ENCODE measurements at places on chromosomes 13 and 19.
A peak's percentile ranks its signal among the peaks of the same experiment; 100 is the strongest.

- DNase-seq: no peak
Observed at GRCh38 chr19:18647807-18648206, 11.0 kb downstream of the KLHL26 start.

- DNase-seq: no peak
Observed at GRCh38 chr13:21511849-21512248, 52.7 kb upstream of the ZDHHC20 start.

- no peak for DNase-seq
Observed at GRCh38 chr13:104014803-104015645, 948.8 kb upstream of the SLC10A2 start.

- no peak for DNase-seq
Observed at GRCh38 chr19:34228762-34229161, 25.6 kb upstream of the GARRE1 start.

DNA sequence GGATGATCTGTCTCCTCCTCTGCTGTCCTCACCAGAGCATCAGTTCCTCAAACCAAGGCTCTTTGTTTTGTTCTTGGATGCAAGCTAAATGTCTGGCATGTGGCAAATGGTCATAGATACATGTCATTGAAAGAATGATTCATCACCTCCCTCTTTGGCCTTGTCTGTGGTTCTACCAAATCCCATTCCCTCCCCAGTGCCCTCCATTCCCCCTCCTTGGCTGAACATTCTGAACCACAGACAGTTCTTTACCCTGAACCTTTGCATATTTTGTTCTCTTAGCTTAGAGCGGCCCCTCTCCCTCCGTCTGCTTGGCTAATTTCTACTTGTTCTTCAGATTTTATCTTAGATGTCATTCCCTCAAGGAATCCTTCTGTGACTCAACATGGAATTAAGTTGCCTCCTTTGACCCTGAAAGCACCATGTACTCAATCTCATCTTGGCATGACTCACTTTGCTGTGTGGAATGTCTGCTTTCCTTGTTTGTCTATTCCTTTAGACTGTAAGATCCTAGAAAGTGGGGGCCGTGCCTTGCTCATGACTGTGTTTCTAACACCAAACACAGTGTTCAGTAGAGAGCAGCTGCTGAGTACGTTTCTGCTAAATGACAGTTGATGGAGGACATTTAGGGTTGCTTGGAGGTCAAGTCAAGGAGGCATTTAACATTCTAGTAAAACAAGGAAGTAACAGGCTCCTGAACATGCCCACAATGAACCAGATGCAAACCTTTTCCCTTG lies 8.1 kb downstream of the ALOX5AP start:
- no peak for DNase-seq

DNA sequence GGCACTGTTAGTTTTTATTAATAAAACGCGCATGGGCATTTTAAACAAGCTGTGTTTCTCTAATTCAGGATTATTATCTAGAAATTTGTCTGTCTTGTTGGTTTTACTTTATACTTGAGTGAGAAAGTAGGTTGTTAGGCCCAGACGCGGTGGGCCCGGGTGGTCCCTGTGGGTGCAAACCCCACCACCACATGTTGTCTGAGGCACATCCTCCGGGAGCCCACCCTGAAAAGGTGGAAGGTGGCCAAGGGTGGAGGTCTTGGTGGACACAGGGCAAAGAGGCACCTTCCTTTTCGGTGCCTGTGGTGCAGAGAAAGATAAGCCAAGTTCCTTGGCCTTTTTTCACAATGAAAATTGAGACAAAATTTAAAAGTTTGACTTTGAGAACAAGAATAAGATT lies 16.6 kb downstream of the ATP4B start:
- DNase-seq: no peak

GRCh38 chr19:45817725-45818301 lies 2.7 kb upstream of the RSPH6A start:
- no peak for DNase-seq

- no peak for DNase-seq
Observed at GRCh38 chr13:100473087-100473486, 115.5 kb downstream of the GGACT start.

GRCh38 chr13:97278435-97279411 lies 56.6 kb downstream of the MBNL2 start:
- no peak for DNase-seq

DNA sequence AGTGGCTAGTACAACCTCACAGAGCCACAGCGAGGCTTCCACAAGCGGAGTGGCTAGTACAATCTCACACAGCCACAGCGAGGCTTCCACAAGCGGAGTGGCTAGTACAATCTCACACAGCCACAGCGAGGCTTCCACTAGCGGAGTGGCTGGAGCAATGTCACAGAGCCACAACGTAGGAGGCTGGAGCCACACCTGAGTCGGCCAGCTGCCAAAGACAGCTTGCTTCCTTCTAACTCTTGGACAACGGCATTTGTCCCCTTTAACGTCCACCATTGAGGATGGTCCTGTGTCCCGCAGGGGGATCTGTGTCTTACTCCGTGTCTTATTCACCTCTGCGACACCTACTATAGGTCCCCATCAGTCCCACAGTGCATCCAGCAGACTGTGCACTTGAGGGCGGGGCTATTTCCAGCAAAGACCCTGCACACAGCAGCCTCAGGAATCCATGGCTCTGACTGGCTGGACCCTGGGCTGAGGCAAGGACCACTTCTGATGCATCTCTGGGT lies 3.7 kb downstream of the ZNF787 start:
- no peak for DNase-seq

GRCh38 chr13:76730220-76730619 lies 156.0 kb downstream of the KCTD12 start:
- DNase-seq: no peak

DNA sequence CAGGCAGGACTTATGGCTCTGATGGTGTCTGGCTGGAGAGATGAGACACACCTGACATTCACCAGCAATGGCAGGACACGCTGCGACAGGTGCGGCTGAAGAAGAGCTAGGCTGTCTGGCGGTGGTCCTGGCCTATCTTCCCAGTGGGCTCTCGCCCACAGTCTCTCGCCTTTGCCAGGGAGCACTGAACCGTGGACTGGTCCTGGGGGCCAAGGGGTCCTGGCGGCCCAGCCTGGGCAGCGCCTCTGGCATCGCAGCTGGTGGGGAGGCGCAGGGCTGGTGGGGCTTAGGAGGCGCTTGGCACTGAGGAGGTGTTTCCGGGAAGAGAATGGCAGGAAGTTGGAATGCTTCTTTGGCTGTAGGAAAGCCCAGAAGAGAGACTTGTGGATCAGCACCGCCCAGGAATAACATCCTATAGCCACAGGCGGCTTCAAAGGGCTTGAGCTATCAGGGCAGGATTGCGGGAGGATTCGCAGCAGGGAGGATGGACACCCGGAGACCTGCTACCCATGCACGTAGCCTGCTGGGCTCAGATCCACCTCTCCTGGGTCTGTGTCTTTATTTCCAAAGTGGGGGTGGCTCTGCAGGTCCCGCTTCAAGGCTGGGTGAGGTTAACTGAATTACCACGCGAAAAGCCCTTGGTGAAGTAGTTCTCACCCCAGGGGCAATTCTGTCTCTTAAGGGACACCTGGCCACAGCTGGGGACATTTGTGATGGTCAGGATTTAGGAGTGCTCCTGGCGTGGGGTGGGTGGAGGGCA lies 14.6 kb downstream of the KDM4B start:
- DNase-seq: no peak

GRCh38 chr19:2273356-2274184 lies 8.4 kb downstream of the PEAK3 start:
- DNase-seq: peak; percentile 72

Data from stimulated activated CD4-positive, alpha-beta T cell treated with anti-CD3 and anti-CD28 coated beads, Interleukin-4, amount 100 ng/mL, for 48 hours (primary cell).